Stimulated activated CD8-positive, alpha-beta memory T cell treated with anti-CD3 and anti-CD28 coated beads, Interleukin-4, amount 100 ng/mL, for 1 hour (primary cell): ENCODE measurements at places on chromosomes 7 and 10.

DNA sequence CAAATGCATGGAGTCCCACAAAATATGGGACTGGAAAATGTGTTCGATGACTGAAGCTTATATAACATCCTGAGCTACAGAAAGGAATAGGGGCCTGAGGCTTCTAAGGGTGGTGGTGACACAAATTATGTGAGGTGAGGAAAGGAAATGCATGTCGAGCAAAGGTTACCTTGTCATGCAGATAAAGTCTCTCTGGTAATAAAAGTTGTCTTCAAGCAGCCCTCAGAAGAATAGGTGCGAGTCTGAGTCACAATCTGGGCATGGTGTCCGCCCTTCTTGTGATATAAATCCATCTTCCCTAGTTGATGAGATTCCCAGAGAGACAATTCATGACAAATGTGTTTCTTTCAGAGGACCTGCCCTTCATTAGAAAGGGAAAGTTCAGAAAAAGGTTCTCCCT is 985.2 kb upstream of the C7orf33 start:
- no peak for DNase-seq

DNA sequence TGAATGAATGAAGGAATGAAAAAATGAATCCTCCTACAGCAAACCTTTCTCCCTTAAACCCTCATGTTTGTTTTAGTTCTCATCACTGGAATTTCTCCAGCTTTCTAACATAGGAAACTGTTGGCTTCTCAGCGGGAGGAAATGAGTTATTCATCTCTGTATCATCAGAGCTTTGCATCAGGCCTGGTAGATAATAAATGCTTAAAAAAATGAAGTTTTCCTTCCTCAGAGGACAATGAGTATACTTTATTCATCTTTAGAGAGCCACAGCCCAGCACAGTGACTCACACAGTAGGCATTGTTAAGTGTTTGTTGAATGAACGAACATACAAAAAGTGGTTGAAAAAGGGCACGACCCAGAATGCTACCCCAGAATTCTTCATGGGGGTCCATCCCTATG is 62.6 kb downstream of the COL13A1 start:
- no peak for DNase-seq

- no peak for DNase-seq
Measured at GRCh38 chr10:100223879-100224278, 5.5 kb downstream of the CHUK start.

DNA sequence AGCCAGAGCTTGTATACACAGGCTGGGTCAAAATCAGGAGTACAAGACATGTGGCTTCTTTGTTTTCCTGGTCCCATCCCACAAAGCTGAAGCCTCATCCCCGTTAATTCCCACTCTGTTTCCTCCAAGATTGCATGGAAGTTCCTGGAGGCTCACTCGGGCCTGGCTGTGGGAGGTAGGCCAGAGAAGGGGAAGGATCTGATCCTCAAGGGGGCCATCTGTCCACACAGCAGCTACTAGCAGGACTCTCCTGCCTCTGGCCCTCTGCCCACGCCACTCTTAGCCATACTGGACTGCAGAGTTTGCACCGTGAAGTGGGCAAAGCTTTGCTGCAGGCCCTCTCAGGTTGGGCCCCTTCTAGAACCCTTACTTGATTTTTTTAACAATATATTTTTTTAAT is 160.6 kb downstream of the FGFR2 start:
- DNase-seq, result no peak

- no peak for DNase-seq
Measured at GRCh38 chr7:95323410-95324129, 762 bp downstream of the PON1 start.

- DNase-seq, result no peak
Measured at GRCh38 chr7:17495655-17496394, 197.4 kb downstream of the AHR start.

GRCh38 chr7:112995059-112995824 is 91.4 kb downstream of the GPR85 start:
- no peak for DNase-seq
